ENCODE measurements at places on chromosomes 2 and 18.

- no peaks in the 10 kb centered on the region for H3K27me3 ChIP-seq
- H3K4me1 ChIP-seq: peaks cover 29% of the 10 kb centered on the region
- DNase-seq: no peak
- H3K27ac ChIP-seq: no peak overlapping the region
- H3K36me3 ChIP-seq: no peaks in the 10 kb centered on the region
- no peak overlapping the region for H3K4me3 ChIP-seq
Measured at GRCh38 chr2:183998041-183998796, 600.1 kb upstream of the ZNF804A start.

GRCh38 chr18:63379639-63379962 is 12.6 kb upstream of the KDSR start:
- H3K27me3 ChIP-seq: no peaks in the 10 kb centered on the region
- no peak overlapping the region for H3K4me3 ChIP-seq
- no peak overlapping the region for H3K27ac ChIP-seq
- no peak for DNase-seq

DNA sequence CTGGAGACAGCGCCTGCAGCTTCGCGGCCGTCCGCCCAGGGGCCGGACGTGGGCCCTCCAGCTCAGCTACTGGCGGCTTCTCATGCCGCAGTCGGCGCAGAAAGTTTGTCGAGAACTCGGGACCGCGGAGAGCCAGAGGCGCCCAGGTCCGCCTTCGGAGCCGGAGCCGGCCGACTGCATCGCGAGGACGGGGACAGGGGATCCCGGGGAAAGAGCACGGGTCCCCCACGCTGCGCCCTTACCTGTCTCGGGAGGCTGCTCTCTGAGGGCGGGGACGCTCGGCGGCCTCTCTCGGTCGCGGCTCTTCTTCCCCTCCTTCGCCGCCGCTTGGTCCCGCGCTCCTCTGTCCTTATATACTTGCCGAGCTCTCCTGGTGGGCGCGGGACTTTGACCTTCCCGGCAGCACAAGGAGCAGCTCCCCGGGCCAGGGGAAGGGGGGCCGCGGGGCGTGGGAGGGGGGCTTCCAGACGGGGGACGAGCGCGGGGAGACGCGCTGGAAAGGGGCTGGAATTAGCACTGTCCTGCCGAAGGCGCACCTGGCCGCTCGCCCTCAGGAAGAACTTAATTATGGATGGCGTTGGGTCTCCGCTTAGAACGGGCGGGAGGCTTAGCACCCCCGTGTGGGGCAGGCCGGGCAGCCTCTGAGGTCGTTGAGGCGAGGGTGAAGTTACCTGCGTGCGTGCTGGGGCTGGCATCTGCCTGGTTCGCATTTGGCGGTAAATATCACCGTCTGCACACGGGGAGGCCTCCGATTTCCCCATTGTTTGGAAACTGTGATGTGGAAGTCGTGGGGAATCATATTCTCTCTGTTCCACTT is at the start of gene POMC:
Gene POMC (minus strand): TSS at position 325 of the 817 bp plus-strand sequence. CDS start 3,808 bp downstream, outside the sequence.
- no peaks in the 10 kb centered on the region for H3K36me3 ChIP-seq
- H3K27me3 ChIP-seq: peaks cover 71% of the 10 kb centered on the region
- H3K27ac ChIP-seq: no peak within 1 kb of the TSS
- H3K4me3 ChIP-seq: peak within 1 kb of the TSS; percentile 74
- DNase-seq: peak; percentile 41

- DNase-seq: no peak
Measured at GRCh38 chr2:226057365-226057764, 657.9 kb downstream of the NYAP2 start.

DNA sequence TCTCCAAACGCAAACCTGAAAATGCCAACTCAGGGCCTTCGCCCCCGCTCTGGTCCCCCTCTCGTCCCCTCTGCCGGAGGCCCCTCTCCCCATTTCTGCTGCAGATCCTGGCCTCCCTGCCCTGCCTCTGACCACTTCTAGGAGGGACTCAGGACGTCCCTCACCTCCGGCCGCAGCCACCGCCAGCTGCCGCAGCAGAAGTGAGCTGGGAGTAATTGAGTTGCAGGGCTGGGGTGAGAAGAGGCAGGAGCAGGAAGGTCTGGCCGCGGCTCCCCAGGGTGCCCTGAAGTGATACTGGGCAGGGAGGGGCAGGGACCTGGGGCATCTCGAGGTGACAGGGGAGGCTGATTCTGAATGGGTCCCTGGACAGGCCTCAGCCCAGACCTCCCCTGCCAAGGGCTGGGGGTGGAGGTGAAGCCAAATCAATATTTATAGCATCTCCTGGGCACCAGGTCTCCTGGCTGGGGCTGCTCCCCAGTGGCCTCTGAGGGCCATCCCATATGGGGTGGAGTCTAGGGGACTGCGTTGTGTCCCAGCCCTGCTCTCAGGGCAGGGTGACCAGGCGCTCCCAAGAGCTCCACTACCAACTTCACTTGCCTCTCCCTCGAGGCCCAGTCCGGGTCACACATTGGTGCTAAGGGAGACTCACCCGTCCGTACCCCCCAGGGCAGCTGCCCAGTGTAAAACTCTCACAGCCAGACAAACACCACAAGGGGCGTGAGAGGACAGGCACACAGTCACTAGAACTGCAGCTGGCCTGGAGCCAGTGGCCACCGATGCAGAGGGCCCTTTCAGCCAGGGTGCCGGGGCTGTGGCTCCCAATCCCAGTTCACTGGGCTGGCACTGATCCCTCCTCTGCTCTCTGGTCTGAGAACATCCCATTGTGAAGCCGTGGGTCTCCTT is 33.0 kb downstream of the KCNIP3 start:
- peaks cover 13% of the 10 kb centered on the region for H3K4me1 ChIP-seq
- no peaks in the 10 kb centered on the region for H3K36me3 ChIP-seq
- no peak overlapping the region for H3K27ac ChIP-seq
- H3K27me3 ChIP-seq: peaks cover 47% of the 10 kb centered on the region
- no peak for DNase-seq
- no peak overlapping the region for H3K4me3 ChIP-seq

DNA sequence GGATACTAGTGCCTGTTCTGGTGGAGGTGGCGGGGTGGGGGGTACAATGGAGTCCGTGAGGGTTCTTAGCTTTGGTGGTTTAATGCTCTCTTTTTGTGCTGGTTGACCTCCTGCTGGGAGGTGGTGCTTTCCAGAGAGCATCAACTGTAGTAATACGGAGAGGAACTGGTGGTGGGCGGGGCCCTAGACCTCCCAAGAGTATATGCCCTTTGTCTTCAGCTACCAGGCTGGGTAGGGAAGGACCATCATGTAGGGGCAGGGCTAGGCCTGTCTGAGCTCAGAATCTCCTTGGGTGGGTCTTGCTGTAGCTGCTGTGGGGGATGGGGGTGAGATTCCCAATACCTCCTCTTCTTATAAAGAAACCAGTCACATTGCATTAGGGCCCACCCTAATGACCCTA is 27.1 kb downstream of the CAMKMT start:
- no peak for DNase-seq
- H3K4me3 ChIP-seq: no peak overlapping the region
- peaks cover 2% of the 10 kb centered on the region for H3K4me1 ChIP-seq
- H3K36me3 ChIP-seq: peaks cover 28% of the 10 kb centered on the region

GRCh38 chr2:86136141-86136540 is 30.1 kb downstream of the PTCD3 start:
- H3K4me1 ChIP-seq: no peaks in the 10 kb centered on the region
- no peak overlapping the region for H3K4me3 ChIP-seq
- H3K27ac ChIP-seq: no peak overlapping the region
- no peak for DNase-seq

Data from progenitor cell of endocrine pancreas (in vitro differentiated cells).